ENCODE measurements at places on chromosomes 1 and 21.

GRCh38 chr1:246772686-246773085, 48.5 kb downstream of the SCCPDH start:
- no peak for DNase-seq

DNA sequence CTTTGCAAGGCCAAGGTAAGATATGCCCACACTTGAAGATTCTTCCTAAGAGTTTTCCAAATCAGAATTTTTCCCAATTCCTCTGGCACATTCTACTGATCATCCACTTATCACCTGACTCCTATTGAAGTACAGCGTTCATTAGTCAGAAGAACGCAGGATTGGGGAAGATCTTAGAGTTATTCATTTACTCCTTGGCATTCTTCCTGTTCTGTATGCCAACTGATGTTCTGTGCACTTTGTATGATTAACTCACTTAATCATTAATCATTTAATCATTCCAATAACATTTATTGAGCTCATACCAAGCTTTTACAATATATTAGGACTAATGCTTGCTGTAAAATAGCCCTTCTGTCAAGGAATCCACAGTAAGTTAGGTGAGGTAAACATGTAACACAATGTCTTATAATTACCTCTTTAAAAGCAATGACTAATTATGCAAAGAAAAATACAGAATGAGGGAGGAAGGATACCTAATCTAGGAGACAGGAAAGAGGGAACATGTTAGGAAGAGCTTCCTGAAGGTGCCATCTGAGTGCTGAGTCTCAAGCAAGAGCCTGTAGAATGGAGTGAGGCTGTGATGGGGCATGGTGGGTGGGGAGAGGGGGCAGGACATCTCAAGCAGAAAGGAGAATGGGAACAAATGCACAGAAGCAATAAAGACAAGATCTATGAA, 71.1 kb upstream of the DPT start:
- DNase-seq, result no peak

GRCh38 chr1:231695439-231696255, 69.1 kb downstream of the DISC1 start:
- DNase-seq, result no peak

GRCh38 chr1:108643492-108644335, 17.2 kb downstream of the HENMT1 start:
- DNase-seq, result peak; percentile 78

GRCh38 chr1:21305900-21306189, 15.6 kb upstream of the ECE1 start:
- no peak for DNase-seq

- no peak for DNase-seq
These were observed 17.2 kb downstream of the PRDM15 start for GRCh38 chr21:41861987-41862386.

DNA sequence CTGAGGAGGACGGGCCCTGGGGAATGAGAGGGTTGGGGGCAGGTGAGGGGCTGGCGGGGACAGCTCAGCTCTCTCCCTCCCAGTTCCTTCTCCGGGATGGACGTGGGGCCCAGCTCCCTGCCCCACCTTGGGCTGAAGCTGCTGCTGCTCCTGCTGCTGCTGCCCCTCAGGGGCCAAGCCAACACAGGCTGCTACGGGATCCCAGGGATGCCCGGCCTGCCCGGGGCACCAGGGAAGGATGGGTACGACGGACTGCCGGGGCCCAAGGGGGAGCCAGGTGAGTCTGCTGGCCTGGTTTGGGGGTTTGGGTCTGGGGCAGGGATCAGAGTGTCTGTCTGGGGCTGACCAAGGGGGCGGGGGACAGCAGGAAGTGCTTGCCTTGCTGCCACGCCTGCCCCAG, 495 bp downstream of the C1QC start:
- no peak for DNase-seq

DNA sequence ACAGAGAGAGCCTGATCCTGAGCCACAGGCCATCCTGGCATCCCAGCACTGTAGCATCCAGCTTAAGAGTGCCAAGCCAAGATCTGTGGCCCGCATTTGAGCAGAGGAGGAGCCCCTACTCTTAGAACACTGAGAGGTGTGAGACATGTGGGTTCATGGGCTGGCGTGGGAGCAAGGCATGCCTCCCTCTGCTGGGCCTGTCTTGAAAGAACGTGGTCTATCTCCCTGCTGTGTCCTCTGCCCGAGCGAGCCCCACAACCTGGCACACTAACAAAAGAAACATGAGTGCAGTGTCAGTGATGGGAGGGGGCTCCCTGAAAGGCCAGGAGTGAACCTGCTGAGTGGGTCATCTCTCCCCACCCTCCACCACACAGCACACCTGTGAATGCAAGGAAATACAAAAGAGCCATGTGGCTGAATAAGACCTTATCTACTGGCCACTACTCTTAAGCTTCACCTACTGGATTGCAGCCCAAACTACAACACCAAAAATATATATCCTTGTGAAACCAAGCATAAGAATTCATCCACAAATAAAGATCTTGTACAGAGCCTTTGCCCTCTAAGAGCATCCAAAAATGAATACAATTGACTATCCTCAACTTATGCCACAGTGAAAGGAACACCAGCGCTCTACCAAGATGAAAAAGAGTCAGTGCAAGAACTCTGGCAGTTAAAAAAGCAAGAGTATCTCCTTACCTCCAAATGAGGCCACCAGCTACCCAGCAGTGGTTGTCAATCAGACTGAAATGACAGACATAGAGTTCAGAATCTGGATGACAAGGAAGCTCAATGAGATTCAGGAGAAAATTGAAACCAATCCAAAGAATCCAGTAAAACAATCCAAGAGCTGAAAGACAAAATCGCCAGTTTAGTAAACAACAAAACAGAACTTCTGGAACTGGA, 259.4 kb upstream of the DAB1 start:
- DNase-seq, result no peak

- DNase-seq, result no peak
These were observed 186.8 kb downstream of the LTN1 start for GRCh38 chr21:28805885-28806284.

- no peak for DNase-seq
These were observed 70.5 kb upstream of the CSF1 start for GRCh38 chr1:109840011-109840629.

DNA sequence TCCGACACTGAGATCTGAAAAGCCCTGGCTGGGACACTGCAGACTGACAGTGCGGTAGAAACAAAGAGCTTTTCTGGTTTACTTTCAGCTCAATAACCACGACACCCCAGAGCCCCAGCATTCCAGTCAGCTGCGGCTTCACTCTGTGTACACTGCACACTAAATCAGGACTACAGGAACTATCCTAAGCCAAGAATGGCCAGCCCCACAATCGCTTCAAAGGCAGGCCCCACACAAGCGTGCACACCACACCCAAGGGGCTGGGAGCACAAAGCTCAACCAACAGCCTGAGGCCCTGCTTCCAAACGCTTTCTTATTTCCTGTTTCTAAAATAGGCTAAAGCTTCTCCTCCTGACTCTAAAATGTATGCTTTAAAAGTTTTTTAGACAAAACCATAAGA, 28.4 kb downstream of the URB1 start:
- DNase-seq, result no peak

GRCh38 chr1:219027146-219027673, 146.5 kb upstream of the LYPLAL1 start:
- no peak for DNase-seq

GRCh38 chr1:200180821-200181220, 153.3 kb downstream of the NR5A2 start:
- no peak for DNase-seq

- no peak for DNase-seq
These were observed 218.7 kb downstream of the FMN2 start for GRCh38 chr1:240310226-240310925.

DNA sequence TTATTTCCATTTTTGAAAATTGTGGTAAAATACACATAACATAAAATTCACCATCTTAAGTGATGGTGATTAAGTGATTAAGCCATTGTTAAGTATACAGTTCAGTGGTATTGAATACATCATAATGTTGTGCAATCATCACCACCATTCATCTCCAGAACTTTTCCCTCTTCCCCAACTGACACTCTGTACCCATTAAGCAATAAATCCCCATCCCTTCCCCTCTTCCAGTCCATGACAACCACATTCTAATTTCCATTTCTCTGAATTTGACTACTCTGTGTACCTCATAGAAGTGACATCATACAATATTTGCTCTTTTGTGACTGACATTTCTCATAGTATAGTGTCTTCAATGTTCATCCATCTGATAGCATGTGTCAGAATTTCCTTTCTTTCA, 124.8 kb downstream of the DISC1 start:
- DNase-seq, result no peak

DNA sequence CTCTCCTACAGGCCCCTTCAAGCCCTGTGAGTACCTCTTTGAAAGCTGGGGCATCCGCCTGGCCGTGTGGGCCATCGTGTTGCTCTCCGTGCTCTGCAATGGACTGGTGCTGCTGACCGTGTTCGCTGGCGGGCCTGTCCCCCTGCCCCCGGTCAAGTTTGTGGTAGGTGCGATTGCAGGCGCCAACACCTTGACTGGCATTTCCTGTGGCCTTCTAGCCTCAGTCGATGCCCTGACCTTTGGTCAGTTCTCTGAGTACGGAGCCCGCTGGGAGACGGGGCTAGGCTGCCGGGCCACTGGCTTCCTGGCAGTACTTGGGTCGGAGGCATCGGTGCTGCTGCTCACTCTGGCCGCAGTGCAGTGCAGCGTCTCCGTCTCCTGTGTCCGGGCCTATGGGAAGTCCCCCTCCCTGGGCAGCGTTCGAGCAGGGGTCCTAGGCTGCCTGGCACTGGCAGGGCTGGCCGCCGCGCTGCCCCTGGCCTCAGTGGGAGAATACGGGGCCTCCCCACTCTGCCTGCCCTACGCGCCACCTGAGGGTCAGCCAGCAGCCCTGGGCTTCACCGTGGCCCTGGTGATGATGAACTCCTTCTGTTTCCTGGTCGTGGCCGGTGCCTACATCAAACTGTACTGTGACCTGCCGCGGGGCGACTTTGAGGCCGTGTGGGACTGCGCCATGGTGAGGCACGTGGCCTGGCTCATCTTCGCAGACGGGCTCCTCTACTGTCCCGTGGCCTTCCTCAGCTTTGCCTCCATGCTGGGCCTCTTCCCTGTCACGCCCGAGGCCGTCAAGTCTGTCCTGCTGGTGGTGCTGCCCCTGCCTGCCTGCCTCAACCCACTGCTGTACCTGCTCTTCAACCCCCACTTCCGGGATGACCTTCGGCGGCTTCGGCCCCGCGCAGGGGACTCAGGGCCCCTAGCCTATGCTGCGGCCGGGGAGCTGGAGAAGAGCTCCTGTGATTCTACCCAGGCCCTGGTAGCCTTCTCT, 23.5 kb downstream of the UBE2T start:
- no peak for DNase-seq

DNA sequence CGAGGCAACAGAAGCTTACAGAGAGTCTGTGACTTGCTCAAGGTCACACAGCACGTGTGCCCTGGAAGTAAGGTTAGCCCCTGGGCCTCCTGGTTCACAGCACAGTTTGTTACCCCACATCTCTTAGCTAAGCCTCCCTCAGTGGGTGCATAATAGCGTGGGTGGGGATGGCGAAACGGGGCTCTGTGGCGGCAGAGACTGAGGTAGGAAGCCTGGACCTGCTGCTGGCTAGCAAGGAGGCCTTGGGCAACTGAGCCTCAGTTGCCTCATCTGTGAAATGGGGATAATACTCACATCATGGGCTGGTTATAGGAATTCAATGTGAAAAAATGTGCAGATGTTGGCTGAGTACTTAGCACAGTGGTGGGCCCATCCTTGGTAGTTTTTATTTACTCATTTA, 596 bp downstream of the PADI4 start:
- no peak for DNase-seq

- no peak for DNase-seq
These were observed 47.1 kb upstream of the FMN2 start for GRCh38 chr1:240044620-240045019.

GRCh38 chr1:39085174-39085573, 59.0 kb downstream of the NDUFS5 start:
- no peak for DNase-seq

DNA sequence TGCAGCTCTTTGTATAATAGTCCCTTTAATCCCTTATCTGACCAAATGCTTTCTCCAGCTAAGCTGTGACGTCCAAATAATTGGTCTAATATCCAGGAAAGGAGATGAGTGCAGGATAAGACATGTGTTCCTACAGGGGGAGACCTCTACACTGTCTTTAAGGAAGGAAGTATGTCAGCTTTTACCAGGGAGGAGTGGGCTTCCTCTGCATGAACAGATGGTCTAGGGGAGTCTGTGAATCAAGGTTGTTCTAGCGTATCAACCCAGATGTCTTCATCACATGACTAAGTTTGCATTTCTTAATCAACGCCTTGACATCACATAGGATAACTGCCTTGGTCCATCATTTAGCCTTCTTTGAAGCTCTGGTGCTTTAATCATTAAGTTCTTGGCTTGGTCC, 528.2 kb downstream of the MRPL39 start:
- DNase-seq, result no peak

GRCh38 chr1:192555399-192555798, 20.2 kb upstream of the RGS1 start:
- DNase-seq, result no peak

DNA sequence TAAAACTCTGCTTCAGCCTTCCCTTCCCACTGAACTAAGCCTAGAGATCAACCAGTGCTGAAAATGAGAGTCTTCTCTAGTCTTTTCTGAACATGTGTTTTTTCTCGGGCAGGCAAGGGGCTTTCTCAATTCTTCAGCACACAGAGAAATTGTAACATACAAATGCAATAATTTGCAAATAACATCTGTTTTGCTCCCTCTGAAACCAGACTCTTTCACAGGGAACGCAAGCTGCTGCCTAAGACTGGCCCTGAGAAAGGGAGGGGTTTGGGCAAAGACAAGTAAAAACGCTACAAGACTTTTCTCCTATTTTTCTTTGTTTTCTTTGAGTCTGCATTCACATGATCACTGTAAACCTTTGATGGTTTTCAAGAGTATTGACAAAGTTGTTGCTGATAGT, 39.6 kb upstream of the VN1R5 start:
- no peak for DNase-seq

DNA sequence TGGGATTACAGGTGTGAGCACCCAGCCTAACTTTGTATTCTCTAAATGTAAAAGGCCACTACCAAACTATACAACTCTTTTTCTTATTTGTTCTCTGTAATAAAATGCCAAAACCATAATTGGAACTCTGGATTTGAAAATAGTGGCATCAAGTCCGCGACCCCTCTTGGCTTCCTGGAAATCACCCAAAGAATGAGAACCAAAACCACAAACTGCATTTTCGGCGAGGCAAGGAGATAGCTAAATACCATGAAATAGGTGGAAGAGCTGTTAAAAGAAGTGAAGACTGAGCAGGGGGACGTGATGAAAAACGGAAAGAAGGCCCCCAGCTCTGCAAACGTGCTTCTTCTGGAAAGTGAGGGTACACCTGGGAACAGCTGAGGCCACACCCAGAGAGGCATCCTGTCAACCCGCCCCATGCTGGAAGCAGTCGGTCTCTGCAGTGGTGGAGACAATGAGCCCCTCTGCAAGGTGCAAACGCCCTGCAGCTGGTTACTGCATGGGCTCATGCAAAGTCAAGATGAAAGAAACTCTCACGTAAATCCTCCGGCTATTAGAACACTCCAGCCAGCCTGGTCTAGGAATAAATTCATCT, 22.5 kb downstream of the VPS26C start:
- DNase-seq, result no peak

GRCh38 chr1:46667782-46668760, at the start of gene ATPAF1:
TSS of gene ATPAF1 (minus strand) at chr1:46668364. CDS start at chr1:46668322, 42 bp downstream.
- DNase-seq, result peak; percentile 72

Data from CD4-positive, alpha-beta T cell treated with Interleukin-21 for 1 hour (primary cell).